Activated T-cell treated with anti-CD3 and anti-CD28 coated beads, Interleukin-2, amount 50 U/mL, for 48 hours (primary cell): ENCODE measurements at places on chromosomes 1 and 21.
A peak's percentile ranks its signal among the peaks of the same experiment; 100 is the strongest.

GRCh38 chr21:45393833-45394638, 10.9 kb upstream of the COL18A1 start:
- no peak for DNase-seq

DNA sequence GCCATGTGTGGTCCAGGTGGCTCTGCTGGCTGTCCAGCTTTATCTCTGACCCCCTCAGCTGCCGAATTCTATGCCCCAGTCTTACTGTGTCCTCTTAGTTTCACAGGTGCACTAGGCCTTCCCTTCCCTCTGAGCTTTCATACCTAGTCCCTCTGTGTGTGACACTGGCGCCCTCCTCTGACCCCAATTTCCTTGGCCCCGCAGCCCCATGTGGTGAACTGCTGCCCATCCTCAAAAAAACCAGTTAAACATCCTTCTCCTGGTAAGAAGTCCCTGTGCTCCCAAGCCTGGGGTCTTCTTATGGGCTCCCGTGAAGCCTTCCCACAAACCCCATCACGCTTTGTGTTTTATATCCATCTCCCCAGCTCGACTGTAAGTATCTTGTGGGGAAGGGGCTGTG, 93.9 kb upstream of the TSPAN2 start:
- peak; percentile 26 for DNase-seq

- DNase-seq = peak; percentile 80
Measured at GRCh38 chr1:205449750-205450443, 5.9 kb downstream of the BLACAT1 start.

DNA sequence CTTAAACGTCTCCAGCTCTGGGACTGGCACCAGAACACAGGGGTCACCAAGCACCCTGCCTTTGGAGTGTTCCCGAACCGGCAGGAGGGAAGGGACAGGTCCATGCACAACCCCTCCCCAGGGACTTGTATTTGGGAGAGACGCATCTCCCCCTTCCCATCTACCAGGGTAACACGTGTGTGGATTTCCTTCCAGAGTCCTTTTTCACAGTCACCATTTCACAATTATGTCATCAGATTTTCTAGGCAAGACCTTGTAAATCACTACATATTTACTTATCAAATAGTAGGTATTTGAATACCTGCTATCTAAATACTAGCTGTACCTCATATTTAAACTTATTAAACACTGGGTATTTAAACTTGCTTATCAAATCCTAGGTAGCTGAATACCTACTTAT, 57.4 kb upstream of the AJAP1 start:
- no peak for DNase-seq

GRCh38 chr1:95229037-95229436, 5.0 kb upstream of the RWDD3 start:
- no peak for DNase-seq
